NCI-H1417 (cell line): ENCODE measurements at places on chromosomes 3 and 15.

- peak; percentile 81 for DNase-seq
Measured at GRCh38 chr3:25229586-25229985, 198.5 kb upstream of the RARB start.

DNA sequence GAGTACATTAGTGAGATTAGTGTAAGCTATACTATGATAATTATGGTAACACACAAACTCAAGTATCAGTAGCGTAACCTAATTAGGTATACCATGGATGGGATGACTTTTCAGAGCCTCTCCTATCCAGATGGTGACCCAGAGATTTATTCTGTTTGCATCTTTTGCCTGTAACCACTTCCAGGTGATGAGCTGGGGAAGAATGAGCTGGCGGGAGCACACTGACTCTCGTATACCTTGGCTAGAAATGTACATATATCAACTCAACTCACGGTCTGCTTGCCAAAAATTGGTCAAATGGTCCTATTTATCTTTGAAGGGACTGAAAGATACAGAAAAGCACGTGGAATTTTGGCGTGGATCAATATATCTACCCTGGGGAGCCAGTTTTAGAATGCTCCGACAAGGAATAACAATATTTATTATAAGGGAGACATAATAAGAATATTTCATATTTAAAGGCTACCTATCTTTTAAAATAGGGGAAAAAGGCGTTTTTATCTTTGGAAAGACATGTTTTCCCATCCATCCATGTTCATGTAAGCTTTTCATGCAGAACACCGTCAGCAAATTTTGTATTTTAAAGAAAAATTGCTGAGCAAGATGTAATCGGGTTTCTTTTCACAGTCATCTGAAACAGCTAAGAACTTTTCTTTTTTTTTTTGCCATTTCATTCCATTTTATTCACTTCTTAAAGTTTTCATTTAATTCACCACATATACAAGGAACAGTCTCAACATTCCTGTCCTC lies 502.6 kb upstream of the CBLB start:
- no peak for DNase-seq

- peak; percentile 75 for DNase-seq
Measured at GRCh38 chr3:42066516-42067181, 24.5 kb upstream of the TRAK1 start.

DNA sequence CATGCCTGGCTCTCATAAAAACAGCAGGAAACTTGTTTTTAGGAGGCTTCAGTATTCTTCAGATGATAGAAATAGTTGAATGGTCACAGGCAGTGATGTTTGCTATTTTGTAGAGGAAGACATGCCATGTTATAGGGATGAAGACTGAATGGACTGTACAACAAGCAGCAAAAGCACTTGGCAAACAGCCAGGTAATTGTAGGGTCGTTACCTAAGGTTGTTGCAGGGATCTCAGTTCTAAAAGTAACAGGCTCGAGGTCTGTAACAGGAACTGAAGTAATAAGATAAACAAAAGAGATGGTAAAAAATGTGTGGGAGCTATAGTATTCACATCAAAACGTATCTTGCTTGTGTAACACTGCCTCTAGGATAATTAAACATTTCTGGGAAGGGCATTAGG lies 116.3 kb downstream of the TFG start:
- peak; percentile 25 for DNase-seq

DNA sequence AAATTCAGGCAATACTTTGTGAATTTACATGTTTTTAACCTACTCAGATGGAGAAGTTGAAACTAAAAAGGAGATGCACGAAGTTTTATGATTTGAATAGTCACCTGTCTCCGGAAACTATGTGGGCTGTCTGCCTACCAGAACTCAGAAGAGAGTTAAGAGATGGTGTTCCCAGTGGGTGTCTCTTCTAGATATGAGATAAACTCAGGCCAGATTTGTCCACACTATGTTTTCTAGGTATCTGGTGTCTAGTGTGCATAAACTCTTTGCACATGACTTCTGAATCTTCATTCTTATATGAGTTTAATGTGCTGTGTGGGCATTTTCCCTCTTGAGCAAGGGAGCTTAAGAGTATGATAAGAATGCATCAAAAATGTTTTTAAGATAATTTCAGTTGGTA lies 222.8 kb downstream of the FOXP1 start:
- no peak for DNase-seq

DNA sequence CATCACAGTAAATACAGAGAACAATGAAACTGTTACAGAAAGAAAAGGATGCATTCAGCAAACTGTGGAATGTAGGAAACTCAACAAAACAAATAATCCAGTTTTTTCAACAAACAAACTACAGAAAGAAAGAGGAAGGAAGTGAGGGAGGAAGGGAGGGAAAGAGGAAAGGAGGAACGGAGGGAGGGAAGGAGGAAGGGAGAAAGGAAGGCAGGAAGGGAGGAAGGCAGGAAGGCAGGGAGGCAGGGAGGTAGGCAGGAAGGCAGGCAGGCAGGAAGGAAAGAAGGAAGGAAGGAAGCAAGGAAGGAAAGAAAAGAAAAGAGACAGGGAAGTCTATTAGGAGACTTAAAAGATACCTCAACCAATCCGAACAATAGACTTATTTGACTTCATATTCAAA lies 135.7 kb downstream of the EFHB start:
- no peak for DNase-seq

DNA sequence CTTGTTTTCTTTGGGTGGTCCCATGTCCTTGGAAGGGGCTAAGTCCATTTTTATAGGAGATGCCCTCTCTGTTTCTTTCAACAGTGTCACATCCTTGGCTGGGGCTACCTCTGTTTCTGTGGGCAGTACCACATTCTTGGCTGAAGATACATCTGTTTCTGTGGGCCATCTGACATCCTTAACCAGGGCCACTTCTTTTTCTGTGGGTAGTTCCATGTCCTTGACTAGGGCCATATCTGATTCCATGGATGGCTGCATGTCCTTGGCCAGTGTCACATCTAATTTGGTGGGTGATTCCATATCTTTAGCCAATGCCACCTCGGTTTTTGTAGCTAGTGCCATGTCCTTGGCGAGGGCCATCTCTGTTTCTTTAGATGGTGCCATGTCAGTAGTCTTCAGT lies 99.5 kb downstream of the MAP4 start:
- DNase-seq: no peak

DNA sequence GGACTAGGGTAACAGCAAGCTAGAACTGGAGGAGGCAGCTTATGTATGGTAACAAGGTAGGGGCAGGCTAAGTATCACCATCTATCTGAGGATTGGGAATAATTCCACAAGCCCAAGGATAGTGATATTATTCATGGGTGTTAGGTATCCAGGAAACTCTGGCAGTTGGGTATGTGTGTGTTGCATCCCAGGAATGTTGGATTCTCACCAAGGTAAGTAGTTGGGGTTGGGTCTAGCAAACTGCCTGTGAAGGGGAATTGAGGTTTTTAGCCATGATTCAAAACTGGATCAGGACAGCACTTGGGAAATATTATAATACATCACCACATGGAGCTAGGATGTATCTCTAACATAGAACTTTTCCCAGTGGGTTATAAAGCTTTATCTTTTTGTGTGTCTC lies 626.4 kb upstream of the GOLIM4 start:
- DNase-seq: no peak

DNA sequence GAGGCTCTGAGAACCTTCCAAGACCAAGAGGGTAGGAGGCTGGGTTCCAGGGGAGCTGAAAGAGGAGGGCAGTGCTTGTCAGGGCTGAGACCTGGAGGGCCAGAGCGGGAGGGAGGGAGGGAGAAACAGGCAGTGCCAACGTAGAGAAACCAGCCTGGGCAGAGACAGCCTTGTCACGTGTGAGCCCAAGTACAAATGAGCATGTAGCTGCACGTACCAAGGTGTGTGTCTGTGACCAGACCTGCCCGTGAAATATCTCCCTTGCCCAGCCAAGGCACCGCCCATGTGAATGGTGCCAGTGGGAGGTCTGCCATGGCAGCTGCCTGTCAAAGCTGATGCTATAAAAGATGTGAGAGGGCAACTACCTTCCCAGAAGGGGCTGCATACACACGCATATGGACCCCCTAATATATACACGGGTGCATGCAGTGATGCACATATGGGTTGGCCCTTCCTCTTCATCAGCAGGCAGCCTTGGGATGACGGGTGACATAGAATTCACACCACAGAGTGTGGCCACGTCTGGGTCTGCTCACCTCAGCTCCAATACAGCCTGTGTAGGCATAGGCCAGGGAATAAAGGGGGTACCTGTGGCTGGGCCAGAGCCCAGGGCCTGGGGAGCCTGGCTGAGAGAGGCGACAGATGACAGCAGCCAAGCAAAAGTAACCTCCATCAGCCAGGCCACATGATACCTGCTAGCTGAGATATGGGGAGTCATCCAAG lies 7.8 kb upstream of the CTDSPL start:
- peak; percentile 19 for DNase-seq

DNA sequence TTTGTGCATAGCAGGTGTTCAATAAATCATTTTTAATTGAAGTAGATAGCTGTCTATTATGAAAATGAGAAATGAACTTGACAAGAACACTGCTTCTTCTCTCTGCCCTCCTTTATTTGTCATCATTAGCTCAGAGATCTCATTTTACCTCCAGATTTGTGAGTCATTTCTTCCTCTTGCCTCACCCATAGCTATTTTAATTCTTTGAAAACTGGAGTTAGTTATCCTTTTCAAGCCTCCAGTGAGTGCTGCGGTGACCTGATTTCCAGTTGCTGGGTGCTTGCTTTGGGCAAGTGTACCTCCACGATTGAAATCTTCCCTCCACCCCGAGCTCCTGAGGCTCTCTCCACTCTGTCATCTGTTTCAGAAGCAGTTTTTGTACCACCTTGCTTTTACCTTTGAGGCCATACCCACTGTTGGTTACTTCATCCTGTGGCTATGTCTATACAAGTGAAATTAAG lies 114.6 kb downstream of the NFKBIZ start:
- DNase-seq: no peak

- DNase-seq: no peak
Measured at GRCh38 chr15:66846811-66847210, 144.8 kb downstream of the SMAD6 start.

DNA sequence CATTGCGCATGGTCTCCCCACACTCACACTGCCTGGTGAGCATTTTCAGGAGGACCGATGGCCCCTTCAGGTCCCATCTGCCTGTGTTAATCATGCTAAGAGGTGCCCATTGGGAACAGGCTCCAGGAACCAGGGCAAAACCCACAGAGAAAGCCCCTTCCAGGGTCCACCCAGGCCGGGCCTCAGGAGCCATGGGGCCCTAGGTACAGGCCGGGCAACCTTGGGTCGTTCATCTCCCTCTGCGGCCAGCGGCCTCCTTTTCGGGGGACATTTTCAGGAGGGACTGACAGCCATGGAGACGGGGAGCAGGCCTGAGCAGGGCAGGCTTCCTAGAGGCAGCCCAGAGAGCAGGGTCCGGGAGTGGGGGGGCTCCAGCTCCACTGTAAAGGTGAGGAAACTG lies 68.0 kb upstream of the TAMM41 start:
- no peak for DNase-seq

DNA sequence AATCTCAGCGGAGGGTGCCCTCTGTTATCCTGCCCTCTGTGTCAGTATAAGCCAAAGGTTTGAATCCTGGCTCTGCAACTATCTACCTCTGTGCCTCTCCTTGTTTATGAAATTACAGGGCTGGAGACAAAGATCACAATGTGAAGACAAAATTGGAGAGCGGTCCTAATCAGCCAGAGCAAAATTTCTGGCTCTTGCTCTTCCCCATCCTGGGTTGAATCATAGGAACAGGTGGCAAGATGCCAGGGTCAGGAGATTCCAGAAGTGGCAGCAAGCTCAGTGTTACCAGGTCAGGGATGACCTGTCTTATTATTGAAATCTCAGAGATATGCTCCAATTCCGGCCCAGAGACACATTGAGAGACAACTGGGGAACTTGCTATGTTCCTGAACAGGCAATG lies 2.3 kb upstream of the CCR2 start:
- DNase-seq: no peak

DNA sequence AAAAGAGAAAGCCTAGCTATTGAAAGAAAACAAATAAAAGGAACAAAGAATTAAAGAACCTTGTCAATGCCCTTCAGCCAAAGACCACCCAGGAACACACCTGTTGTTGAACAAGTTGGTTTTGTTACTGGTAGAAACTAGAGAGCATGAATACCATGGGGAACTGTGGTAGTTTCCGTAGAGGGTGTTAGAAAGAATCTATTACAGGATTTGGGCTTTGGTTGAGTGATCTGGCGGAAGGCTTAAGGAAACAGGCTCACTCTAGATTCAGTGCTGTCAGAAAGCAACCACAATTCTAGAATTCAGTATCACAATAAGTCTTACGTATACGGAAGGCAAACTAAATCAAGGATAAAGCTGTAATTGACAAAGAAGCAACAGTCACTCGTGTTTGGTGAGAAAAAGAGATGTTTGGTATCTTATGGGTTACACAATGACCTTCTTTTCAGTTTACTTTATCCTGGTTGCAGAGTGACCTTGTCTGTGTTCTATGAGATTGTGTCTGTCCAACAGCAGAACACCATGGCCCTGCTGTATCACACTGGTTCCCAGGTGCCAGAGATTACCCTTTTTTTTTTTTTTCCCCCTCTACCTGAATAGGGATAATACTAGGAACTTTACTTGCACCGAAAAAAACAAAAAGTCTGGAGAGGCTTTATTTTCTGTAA lies 265.9 kb downstream of the SHQ1 start:
- DNase-seq: no peak

- no peak for DNase-seq
Measured at GRCh38 chr3:40753951-40754350, 229.2 kb downstream of the ZNF621 start.

GRCh38 chr3:49641921-49642707 lies 32.0 kb upstream of the APEH start:
- DNase-seq: no peak

DNA sequence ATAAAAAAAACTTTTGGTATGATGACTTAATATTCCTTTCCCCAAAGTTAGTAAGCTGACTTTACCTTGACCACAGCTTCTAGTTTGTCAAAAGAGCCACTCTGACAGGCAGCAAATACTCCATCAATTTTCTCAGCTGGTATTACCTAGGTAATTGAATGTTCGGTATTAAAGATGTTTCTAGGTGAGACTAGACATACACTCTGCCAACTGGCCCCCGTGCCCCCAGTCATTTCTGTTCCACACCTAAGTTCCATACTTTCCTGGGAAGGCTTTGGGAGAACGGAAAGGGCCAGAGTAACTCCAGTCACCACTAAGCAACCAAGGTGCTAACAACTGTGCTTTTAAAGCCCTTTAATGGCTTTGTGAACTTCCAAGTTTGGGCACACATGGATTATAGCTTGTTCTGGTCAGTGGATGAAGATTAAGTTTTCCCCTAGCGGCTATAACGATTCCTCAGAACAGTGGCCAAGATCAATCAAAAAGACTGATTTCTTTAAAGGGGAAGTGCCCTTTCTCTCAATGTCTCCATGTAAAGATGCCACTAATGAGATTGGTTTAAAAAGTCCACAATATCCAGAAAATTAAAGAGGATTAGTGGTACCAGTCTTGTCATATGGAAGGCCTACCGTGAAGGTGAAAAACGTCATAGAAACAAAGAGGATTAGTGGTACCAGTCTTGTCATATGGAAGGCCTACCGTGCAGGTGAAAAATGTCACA lies 7.0 kb downstream of the EIF4A2 start:
- peak; percentile 16 for DNase-seq

GRCh38 chr15:60972866-60973265 lies 256.2 kb downstream of the RORA start:
- no peak for DNase-seq
